ENCODE measurements at places on chromosomes 3 and 15. TPM values are rescaled to one million over a fixed set of nuclear protein-coding genes. Genes with fewer than 3 reads are reported as not detected.

NDN gene
- 3.9 TPM for total RNA-seq

ACOX2 gene
- not detected for total RNA-seq

CHCHD6 gene
- total RNA-seq, result 16.2 TPM

DNA sequence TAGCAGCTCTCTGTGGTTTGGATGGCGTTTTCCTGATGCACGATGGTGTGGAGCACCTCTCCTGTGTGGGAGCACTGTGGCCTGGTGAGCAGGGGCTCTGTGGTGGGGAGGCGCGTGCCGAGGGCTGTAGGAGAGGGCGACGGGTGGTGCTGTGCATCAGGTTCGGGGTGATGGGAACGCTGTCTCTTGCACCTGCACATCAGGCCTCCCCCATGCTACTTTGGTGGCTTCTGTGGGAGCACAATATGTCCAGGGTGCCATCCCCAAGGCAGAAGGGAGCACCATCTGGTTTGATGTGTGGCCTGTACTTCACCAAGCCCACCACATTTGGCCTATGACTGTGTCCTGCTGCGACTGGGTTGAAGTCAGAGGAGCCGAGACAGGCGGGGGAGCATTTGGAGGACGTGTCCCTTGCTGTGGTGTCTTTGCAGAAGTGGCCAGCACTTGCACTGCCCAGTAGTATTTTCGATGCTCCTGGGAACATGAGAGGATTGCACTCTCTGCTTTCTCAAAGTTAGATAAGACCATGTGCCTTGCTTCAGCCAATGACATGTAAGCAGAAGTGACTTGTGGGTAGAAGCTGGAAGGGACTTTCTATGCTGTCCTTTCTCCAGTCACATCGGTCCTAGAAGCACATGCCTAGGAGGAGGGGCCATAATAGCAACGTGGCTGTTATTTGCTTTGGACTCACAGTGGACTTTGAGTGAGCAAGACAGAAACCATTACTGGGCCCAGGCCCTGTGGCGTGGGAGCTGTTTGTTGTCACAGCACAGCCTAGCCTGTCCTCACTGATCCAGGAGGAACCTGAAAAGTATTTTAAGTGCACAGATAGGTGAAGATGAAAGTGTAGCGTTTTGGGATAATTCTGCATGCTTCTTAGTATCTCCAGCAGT is 72.1 kb downstream of the APBA2 start:
- no peak for DNase-seq

DNA sequence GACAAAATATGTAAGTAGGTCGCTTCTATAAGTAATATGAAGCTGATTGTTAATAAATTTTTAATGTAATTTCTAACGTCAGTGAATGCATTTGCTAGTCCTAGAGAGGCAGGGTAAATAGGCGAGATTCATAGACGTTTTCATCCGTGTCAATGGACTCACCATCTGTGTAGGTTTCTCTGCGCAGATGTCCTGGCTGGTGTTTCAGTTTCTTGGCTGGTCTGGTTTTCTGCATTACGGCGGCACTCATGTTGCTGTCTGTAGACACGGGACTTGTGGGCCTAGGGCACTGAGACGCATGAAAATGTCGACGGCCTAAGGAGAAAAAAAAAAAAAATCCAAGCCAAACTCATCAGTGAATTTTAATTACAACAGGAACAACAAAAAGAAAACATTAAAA is 1153.3 kb downstream of the ROBO1 start:
- DNase-seq, result no peak

- DNase-seq, result no peak
Measured at GRCh38 chr15:67385971-67386370, 131.4 kb downstream of the IQCH start.

- peak; percentile 52 for DNase-seq
Measured at GRCh38 chr15:100338971-100339444, 2.8 kb downstream of the ADAMTS17 start.

- no peak for DNase-seq
Measured at GRCh38 chr3:157428853-157429252, 7.8 kb upstream of the PTX3 start.

GRCh38 chr3:57060089-57060821 is at the start of gene SPATA12:
Gene SPATA12 (plus strand): TSS chr3:57060664. CDS start chr3:57073695, 13,031 bp downstream.
- DNase-seq, result no peak

SEMA5B gene
- total RNA-seq, result not detected

AADACL2 gene
- total RNA-seq, result not detected

- no peak for DNase-seq
Measured at GRCh38 chr15:48052946-48053345, 67.8 kb upstream of the SLC24A5 start.

DNA sequence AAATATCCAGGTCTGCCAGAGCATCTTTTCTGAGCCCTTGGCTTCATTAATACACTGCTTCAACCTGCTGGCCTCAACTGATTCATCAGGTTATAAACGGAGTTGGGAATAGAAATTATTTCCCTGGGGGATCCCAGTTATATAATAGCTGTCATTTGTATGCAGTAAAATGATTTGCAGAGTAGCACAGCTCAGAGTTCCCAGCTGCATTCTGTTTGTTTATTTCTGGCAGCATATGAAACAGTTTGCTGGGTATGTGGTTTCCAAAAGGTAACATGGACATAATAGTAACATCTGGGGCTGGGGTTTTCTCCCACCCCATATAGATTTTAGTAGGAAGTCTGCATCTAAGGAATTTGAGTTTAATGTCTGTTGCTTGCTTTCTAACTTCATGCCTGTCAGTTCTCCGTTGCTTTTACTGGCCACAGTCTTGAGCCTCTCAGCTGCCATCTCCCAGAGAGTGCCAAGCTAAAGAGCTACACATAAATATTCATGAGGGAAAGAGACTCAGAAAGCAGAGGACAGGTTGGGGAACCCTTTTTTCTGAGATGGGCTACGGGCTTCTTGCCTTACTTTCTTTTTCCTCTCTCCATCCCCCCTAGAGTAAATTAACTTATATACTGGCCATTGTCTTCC is 124.6 kb downstream of the TMEM108 start:
- no peak for DNase-seq

- DNase-seq, result no peak
Measured at GRCh38 chr15:59360896-59361295, 11.8 kb downstream of the MYO1E start.

DNA sequence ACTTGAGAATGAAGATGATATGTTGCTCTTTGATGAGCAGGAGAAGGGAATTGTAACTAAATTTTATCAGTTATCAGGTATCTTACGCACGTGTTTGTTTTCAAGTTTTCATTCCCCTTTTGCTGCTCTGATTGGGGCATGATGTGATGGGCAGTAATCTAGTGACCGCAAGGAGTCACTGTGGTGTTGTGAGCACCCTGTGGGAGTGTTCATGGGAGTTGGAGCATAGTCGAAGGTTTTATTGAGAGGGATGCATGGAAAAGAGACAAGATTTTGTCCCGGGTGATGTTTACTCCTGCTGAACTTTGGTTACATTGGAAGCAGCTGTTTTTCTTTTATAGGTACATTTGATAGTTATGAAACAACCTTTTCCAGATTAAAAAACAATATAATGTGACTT is 2.1 kb downstream of the FAN1 start:
- no peak for DNase-seq

CADPS gene
- total RNA-seq, result not detected

GRCh38 chr15:94674296-94674695 is 442.9 kb downstream of the MCTP2 start:
- DNase-seq, result no peak

GRM2 gene
- 0.46 TPM for total RNA-seq

STAC gene
- total RNA-seq, result not detected

- no peak for DNase-seq
Measured at GRCh38 chr3:142450189-142450588, 2.4 kb upstream of the XRN1 start.

DNA sequence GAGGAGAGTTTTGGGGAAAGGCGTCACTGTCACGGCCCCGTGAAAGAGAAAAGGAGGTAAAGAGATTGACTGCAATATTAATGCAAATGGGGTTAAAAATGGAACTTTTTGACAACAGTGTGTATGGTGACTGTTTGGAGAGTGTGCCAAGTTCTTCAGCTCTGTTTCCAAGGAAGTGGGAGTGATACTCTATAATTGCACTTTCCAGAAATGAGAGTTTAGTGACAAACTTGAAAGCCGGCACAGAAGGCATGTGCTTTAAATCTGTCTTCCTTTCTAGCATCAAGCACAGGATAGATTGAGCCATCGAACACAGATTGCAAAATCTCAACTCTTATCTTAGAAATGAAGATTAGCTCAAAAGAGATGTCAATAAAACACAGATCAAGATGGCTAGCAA is 51.9 kb upstream of the SNRPA1 start:
- DNase-seq, result no peak

SLC6A1 gene
- not detected for total RNA-seq

ITIH1 gene
- not detected for total RNA-seq

GRCh38 chr3:78785004-78785403 is 982.8 kb downstream of the ROBO1 start:
- no peak for DNase-seq

GRCh38 chr15:96066852-96067495 is 263.5 kb upstream of the NR2F2 start:
- DNase-seq, result no peak

DNA sequence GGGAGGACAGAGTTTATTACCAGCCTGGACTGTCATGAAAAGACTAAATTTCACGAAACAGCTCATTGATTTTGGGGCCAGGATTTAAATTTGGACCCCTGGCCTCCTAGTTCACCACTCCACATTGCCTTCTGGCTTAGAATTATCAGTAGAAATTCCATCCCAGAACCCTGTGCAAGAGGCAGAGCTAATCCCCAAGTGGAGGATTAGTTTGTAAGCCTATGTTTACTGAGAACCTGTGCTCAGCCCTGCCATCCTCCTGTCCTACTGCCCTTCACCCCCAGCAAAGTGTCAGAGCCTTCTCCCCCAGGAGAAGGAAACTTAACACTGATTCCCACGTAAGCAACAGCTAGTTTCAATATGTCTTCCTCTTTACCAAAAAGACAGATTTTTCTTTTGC is 99.4 kb downstream of the SST start:
- no peak for DNase-seq

GRCh38 chr3:74787011-74787410 is 172.6 kb upstream of the CNTN3 start:
- no peak for DNase-seq

DNA sequence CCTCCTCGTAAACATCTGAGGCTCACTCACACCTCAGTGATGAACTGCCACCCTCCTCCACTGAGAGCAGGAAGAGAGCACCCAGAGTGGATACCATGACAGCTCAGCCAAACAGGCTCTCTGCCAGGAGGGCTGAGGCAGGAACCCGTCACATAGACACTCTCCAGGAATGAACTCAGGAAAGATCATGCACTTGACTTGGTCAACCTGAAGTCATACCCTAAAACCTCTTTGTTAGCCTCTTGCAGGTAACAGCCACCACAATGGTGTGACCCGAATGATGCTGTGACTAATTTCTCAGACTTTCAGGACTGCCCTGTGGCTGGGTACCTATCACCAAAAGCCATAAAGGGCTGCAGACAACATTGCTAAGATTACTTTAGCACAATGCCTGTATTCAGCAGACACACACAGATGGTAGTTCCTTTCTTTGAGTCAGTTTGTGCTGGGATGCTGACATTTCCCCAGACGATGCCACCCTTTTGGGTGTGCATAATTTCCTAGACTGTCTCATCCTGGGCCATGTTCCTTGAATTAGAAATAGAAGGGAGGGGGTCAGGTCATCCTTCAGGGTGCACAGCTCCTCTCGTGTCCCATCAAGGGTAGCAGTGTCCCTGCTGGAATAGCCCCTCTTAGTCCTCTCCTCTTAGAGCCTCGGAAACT is 30.3 kb downstream of the CX3CR1 start:
- no peak for DNase-seq

CHCHD4 gene
- 29.8 TPM for total RNA-seq

TMEM266 gene
- not detected for total RNA-seq

KNG1 gene
- total RNA-seq, result not detected

DNA sequence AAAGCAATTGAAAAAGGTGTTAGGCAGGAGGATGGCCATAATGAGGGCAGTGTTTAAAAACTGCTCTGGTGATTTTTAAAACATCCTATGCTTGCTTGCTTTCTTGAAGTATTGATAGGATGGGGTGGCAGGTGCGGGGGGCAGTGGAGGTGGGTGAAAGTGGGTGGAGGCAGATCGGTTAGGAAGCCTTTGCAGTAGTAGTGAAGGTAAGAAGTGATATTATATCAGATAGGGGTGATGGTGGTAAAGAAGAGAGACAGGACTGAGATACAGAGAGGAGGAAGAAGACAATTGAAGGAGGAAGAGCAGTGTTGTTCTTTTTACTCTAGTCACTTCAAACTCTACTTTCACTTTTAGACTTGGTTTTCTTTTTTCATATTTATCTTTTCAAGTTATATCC is 11.1 kb downstream of the ZNF80 start:
- no peak for DNase-seq

Measured in activated naive CD8-positive, alpha-beta T cell treated with anti-CD3 and anti-CD28 coated beads for 36 hours (primary cell).